ENCODE measurements at places on chromosomes 12 and 14. TPM values are rescaled to one million over a fixed set of nuclear protein-coding genes. Genes with fewer than 3 reads are reported as not detected.
A peak's percentile ranks its signal among the peaks of the same experiment; 100 is the strongest.

HOXC12 gene
- not detected for total RNA-seq

GLT8D2 gene
- not detected for total RNA-seq

NFATC4 gene
- not detected for total RNA-seq

ADSS1 gene
- 2.7 TPM for total RNA-seq

DNA sequence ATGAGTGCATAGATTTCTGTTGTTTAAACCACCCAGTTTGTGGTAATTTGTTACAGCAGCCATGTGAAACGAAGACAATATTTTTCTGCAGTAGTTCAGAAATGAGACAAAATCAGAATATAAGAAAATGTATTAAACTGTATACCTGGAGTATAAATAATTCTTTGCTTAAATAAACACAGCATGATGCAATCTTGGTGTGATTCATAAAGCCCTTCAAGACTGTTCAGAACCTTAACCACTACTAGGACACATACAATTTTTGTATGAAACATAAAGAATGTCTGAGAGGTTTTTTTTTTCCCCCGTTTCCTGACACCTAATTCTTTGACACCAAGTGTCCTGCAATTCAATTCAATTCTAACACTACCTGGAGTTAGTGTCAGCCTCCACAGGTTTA, 10.5 kb downstream of the C12orf75 start:
- peaks cover 6% of the 10 kb centered on the region for H3K36me3 ChIP-seq
- no peak overlapping the region for H3K4me3 ChIP-seq
- no peaks in the 10 kb centered on the region for H3K27me3 ChIP-seq
- H3K4me1 ChIP-seq, result peaks cover 5% of the 10 kb centered on the region
- H3K27ac ChIP-seq, result no peak overlapping the region

GRCh38 chr12:6961695-6962284, 8.7 kb downstream of the PHB2 start:
- no peaks in the 10 kb centered on the region for H3K27me3 ChIP-seq
- H3K4me1 ChIP-seq, result peaks cover 85% of the 10 kb centered on the region
- H3K27ac ChIP-seq, result peak overlapping the region; percentile 96
- H3K36me3 ChIP-seq, result peaks cover 48% of the 10 kb centered on the region
- peak overlapping the region; percentile 29 for H3K4me3 ChIP-seq

DNA sequence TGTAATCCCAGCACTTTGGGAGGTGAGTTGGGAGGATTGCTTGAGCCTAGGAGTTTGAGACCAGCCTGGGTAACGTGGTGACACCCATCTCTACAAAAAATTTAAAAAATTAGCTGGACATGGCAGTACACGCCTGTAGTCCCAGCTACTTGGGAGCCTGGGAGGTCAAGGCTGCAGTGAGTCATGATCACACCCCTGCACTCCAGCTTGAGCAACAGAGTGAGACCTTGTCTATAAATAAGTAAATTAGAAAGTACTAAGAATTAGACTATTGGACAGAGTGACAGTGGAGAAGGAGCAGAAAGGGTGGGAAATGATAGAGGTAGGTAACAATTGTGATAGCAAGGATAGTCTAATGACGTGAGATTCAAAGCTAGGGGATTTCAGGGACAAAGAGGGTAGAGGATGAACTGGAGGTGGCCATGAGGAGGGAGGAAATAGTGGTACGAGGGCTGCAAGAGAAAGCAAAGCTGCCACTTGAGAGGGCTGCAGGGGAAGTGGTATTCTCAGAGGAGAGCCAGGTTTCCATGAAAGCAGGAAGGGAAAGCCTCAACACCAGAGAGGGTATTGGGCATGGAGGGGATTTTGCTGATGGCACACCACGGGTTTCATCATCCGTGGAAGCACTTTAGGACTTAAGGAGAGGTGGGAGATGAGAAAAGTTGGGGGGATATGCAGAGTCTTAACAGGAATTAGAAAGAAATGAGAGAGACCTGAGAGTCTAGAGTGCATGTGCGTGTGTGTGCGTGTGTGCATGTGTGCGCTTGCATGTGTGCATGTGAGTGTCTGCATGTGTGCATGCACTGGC, 85.6 kb downstream of the SYNE2 start:
- no peak for DNase-seq
- peaks cover 23% of the 10 kb centered on the region for H3K36me3 ChIP-seq
- peak overlapping the region; percentile 62 for H3K27ac ChIP-seq

DNA sequence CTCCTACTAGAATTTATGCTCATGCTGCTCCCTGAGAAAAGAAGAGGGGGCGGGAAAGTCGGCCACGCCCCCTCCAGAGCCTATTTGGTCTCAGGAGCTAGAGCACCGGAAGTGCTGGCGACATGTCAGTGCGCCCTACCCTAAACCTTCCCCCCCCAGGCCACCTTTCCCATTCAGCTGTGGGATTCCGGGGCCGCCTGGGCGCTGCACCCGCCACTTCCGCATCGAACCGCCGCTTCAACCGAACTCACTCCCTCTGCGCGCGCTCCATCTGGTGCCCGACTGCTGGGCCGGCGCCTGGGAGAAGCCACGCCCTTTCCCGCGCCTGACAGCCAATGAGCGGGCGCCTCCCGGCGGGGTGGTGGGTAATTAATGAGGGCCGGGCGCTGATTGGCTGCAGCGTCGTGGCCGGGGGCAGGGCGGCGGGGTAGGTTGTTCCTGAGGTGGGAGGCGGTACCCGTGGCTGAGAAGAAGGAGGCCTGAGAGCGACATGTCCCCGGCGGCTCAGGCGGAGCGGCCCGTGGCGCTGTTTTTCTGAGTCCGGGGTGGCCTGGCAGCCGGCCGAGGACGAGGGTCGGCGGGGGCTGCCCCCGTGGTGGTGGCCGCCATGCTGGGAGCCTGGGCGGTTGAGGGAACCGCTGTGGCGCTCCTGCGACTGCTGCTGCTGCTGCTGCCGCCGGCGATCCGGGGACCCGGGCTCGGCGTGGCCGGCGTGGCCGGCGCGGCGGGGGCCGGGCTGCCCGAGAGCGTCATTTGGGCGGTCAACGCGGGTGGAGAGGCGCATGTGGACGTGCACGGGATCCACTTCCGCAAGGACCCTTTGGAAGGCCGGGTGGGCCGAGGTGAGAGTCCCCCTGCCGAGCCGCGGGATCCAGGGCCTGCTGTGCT, at the start of gene MLEC:
Gene MLEC (plus strand): TSS at position 460 of the 888 bp plus-strand sequence. CDS start 148 bp downstream, at position 608.
- H3K4me1 ChIP-seq, result peaks cover 33% of the 10 kb centered on the region
- no peaks in the 10 kb centered on the region for H3K27me3 ChIP-seq
- peak; percentile 98 for DNase-seq
- H3K4me3 ChIP-seq, result peak within 1 kb of the TSS; percentile 95
- H3K27ac ChIP-seq, result peak within 1 kb of the TSS; percentile 75

GRCh38 chr14:74506411-74506851, 12.9 kb downstream of the ISCA2 start:
- no peak overlapping the region for H3K27ac ChIP-seq

DNA sequence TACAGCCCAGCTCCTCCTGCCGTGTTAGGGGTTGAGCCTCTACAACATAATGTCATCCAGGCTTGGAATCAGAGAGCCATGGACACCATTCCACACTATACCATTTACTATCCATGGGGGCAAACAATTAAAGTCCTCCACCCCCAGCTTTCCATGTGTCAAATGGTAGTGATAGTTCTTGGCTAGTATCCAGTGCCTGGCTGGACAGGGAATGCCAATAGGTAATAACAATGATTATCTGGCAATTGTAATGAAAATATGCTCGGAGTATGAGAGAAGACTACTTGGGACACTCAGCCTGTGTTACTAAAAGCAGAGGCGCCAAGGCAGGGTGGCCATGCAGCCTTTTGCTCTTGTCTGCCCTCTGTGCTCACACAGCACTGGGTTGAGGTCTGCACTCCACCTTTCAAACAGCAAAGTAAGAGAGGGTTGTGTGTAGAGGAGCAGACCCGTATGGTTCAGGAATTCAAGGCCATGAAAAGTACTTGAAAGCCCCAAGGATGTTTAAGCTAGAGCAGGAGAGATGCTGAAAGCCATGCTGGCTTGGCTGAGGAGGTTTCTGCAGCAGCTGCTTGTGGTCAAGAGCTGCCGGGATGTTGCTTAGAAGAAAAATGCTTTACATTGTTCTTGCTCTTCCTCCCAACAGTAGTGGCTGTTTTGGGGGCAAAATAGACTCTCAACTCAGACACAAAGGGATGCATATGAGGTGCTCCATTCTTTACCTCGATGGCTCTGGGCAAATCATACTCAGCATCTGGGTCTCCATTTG, 10.6 kb downstream of the SERPINA3 start:
- no peak overlapping the region for H3K27ac ChIP-seq
- no peak for DNase-seq
- no peak overlapping the region for H3K4me3 ChIP-seq
- no peaks in the 10 kb centered on the region for H3K27me3 ChIP-seq
- no peaks in the 10 kb centered on the region for H3K4me1 ChIP-seq

GRCh38 chr14:36971263-36971855, 201.0 kb downstream of the SLC25A21 start:
- no peak overlapping the region for H3K27ac ChIP-seq
- no peaks in the 10 kb centered on the region for H3K27me3 ChIP-seq
- no peaks in the 10 kb centered on the region for H3K4me1 ChIP-seq
- no peak overlapping the region for H3K4me3 ChIP-seq
- DNase-seq, result no peak
- H3K36me3 ChIP-seq, result no peaks in the 10 kb centered on the region

DNA sequence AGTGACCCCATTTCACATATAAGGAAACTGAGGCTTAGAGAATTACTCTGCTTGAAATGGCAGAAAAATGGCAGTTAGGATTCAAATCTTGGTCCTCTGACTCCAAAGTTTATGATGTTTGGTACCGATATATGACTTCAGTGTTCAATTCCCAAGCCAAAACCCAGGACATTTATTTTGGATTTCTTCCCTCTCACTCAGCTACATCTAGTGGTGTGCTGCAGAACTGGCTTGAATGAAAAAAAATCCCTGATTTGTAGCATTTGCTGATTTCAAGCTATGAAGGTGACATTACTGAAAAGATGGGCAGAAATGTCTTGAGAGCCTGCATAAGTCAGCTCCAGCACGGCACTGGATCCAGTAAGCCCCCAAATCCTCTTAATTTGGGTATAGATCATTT, 106.4 kb downstream of the EFCAB11 start:
- no peaks in the 10 kb centered on the region for H3K36me3 ChIP-seq
- H3K27me3 ChIP-seq, result no peaks in the 10 kb centered on the region
- no peaks in the 10 kb centered on the region for H3K4me1 ChIP-seq
- no peak overlapping the region for H3K4me3 ChIP-seq
- no peak overlapping the region for H3K27ac ChIP-seq
- no peak for DNase-seq

DNA sequence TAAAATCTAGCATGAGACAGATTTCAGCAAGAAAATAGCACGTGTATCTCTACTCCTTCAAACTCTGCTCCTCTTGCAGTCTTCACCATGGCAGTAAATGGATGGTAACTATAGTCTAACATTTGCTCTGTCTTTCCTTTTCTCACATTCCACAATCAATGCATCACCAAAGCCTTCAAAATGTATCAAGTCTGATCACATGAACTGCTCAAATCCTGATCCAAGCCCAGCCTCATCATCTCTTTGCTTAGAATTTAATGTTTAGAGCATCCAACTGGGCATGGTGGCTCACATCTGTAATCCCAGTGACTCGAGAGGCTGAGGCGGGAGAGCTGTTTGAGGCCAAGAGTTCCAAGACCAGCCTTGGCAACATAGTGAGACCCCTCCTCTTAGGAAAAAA, 45.9 kb downstream of the CDK17 start:
- H3K27ac ChIP-seq, result no peak overlapping the region
- H3K27me3 ChIP-seq, result no peaks in the 10 kb centered on the region
- H3K4me1 ChIP-seq, result peaks cover 27% of the 10 kb centered on the region
- DNase-seq, result no peak
- H3K4me3 ChIP-seq, result no peak overlapping the region

- no peaks in the 10 kb centered on the region for H3K36me3 ChIP-seq
- H3K27ac ChIP-seq, result no peak overlapping the region
- no peak for DNase-seq
- no peaks in the 10 kb centered on the region for H3K27me3 ChIP-seq
- H3K4me3 ChIP-seq, result no peak overlapping the region
- no peaks in the 10 kb centered on the region for H3K4me1 ChIP-seq
These were observed 50.7 kb downstream of the SCARB1 start for GRCh38 chr12:124812979-124813378.

GRCh38 chr12:128637642-128638606, 185.8 kb downstream of the SLC15A4 start:
- no peaks in the 10 kb centered on the region for H3K36me3 ChIP-seq
- no peak overlapping the region for H3K4me3 ChIP-seq
- H3K4me1 ChIP-seq, result no peaks in the 10 kb centered on the region
- H3K27me3 ChIP-seq, result no peaks in the 10 kb centered on the region
- DNase-seq, result no peak

Measured in CD4-positive, alpha-beta T cell (primary cell).